ENCODE measurements at places on chromosomes 6 and 20.

DNA sequence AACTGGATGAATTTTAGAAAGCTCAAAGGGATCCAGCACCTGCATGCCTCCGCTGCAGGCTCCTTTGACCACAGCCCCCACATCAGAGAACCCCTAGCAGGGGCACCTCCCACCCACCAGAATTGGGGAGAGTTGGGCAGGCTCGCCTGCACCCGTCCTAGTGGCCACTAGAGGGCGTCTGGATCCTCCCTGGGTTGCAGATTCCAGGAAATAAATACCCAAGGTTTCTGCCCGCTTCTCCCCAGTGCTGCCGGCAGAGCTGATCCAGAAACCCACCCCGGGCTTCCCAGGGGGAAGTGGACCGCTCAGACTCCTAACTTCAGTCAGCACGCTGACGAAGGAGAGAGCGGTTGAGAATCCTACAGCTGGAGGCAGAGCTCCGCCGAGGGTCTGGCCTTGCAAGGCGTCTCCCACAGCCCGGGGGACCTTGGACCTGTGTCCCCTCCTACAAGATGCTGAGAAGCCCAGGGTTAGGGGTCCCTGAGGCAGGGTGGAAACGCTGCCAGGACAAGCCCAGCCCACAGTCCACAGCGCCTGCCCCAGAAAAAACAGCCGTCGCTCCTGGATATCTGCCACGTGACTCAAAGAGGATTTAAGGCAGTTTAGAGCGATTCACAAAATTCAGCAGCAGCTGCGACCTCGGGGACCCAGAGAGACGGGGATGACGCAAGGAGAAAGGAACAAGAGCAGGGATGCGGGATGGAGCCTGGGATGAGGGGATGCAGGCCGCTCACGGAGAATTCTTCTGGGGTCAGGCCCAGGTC is 32.6 kb upstream of the PHACTR3 start:
- DNase-seq: peak; percentile 84

GRCh38 chr6:49050584-49050983 is 412.5 kb downstream of the MMUT start:
- DNase-seq: no peak

GRCh38 chr20:46559685-46560440 is 9.4 kb upstream of the OCSTAMP start:
- no peak for DNase-seq

GRCh38 chr6:45420083-45420908 is 42.6 kb upstream of the SUPT3H start:
- DNase-seq: no peak

DNA sequence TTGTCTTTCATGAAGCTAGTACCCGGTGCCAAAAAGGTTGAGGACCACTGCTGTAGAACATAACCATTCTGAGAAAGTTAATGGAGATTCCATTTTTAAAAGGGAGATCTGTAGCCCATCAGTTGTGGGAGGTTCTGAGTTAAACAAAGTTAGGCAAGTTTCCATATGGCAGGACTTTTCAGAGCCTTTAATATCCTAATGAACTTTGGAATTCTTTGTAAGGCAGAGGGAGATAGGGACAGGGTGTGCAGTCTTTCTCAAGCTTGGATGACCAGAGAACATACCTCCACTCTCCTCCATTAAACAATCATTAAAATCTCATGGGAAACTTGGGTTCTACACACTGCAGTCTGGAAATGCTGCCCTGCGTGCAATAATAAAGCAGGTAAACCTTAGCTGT is 14.8 kb downstream of the ADGRF4 start:
- no peak for DNase-seq

DNA sequence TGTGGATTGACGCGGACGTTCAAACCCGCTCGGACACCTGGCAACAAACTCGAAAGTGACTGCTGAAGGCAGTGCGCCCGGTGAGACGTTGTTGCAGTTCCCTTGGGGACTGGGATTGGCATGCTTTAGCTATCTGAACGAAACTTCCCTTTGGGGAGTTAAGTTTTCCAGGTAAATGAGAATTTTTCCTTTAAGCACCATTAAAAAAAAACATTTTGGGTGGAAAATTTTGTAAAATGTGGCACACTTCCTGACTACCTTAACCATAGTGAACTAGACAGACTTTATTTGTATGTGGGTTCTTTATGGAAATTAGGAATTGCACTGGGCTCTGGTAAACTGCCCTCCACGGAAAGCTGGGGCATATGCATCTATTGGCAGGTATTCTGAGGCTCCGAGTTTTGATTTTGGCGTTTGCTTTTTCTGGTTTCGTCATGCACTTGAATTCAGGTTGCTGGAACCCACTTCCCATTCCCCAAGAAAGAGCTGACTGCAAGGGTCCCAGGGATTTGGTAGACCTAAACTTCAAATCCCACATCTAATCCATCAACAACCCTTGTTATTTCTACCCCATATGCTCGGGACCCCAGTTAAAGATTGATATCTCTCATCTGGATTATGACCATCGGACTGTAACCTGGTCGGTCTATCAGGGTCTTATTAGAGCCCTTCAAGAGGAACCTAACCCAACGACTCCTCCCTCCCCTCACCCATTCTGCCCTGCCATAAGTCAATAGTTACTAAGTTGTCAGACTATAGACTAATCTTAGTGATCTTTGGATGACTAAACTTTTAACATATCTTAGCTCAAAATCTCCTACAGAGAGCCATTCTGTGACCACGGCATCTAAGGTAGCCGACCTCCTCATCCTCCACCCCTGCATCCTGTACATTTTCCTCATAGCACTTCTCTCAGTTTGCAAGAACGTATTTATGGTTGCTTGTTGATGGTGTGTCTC is 800 bp upstream of the DYNLT1 start:
- DNase-seq: no peak

DNA sequence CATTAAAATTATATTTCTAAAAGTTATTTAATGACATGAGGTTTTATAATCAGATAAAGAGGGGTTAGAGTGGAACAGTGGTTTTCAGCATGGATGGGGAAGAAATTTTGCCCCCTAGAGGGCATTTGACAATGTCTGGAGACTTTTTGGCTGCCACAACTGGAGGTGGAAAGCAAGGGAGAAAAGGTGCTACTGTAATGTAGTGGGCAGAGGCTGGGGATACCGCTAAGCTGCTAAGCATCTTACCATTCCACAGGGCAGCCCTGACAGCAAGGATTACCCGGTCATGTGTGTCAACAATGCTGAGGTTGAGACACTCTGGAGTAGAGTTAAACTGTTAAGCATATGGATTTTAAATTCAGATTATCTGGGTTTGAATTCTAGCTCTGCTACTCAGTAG is 52.9 kb upstream of the FABP7 start:
- peak; percentile 44 for DNase-seq

- no peak for DNase-seq
Observed at GRCh38 chr20:50920997-50921396, 10.2 kb downstream of the ADNP start.

DNA sequence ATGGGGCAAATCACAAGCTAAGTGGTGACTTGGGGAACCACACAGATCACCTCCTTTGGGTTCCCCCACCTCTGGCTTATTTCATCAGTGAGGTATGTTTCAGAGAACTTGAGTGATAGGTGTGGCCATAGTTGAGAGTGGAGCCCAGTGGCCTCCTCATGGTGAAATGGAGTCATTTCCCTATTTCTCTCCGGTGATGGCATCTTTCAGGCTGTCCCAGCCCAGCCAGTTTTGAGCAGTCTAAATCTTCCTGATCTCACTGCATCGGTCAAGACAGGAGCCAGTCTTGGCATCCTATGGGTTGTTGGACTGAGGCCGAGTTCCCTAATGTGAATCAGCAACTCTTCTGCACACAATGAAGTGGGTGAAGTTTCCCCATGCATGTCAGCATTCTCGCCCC is 132.4 kb downstream of the EYA2 start:
- peak; percentile 25 for DNase-seq

- no peak for DNase-seq
Observed at GRCh38 chr20:32535316-32535952, 49.7 kb downstream of the NOL4L start.

DNA sequence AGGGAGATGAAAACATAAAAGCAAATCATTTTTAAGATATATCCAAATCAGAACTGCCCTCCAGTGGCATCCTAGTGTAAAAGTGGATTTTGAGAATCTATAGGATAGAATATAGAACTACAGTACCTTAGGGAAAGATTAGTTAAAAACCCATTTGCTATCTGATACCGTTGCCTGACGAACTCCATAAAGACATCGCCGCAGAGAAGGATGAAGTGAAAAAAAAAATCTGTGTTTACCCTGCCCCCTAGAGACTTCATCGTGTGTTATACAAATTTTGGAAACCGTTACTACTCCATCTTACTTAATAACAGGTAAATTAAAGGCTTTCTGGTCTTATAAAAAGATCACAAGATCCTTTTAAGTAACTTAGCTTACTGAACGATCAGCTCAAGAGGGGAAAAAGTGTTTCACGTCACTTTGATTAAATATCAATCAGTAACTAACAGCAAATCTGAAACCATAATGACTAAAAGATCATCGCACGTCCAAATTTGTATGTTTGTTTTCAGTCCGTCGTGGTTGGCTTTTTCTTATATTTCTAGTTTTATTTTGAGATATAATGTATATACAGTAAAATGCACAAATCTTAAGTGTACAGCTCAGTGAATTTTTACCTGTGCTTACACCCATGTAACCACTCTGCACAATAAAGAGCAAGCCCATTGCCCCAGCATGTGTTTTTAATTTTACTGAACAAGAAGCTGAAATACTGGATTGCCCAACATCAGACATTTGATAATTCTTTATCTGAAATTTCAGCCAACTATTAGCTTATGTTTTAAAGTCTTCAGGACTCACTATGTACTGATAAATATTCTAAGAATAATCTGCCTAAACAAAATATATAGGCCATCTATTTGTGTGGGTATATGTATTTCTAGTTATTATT is 881 bp upstream of the MCM3 start:
- DNase-seq: no peak

DNA sequence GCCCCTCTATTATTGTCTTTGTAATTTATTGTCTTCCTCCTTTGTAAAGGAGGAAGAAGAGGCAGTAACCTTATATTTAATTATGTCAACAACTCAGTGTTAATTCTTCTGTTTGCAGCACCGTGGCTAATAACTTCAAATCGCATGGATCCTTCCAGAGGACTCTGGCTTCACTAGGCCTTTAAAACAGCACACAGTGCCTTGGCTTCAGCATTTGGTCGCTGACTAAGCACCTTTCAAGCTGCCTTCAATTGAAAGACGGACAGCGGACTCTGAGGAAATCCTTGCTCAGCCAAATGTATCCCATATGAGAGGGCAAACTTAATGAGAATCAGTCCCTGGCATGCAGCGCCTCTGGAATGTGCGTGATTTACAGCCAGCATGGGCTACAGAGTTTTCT is 64.2 kb downstream of the SGK1 start:
- no peak for DNase-seq

DNA sequence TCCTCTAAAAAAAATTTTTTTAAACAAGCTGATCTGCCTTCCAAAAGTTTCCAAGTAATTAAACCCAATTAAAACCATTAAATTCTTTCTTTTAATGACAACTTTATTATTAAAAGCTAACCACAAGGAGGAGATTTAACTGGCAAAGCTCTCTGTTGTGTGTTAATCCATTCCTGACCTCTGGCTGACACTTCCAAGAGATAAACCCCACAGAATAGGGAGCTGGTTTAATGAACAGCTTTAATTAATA is 230.8 kb downstream of the EYA2 start:
- DNase-seq: no peak

GRCh38 chr6:140847262-140847645 is 1285.5 kb upstream of the GJE1 start:
- peak; percentile 55 for DNase-seq

GRCh38 chr6:47650553-47651432 is 47.6 kb upstream of the ADGRF4 start:
- DNase-seq: no peak
